ENCODE measurements at places on chromosomes 5 and 9. TPM values are rescaled to one million over a fixed set of nuclear protein-coding genes. Genes with fewer than 3 reads are reported as not detected.

DNA sequence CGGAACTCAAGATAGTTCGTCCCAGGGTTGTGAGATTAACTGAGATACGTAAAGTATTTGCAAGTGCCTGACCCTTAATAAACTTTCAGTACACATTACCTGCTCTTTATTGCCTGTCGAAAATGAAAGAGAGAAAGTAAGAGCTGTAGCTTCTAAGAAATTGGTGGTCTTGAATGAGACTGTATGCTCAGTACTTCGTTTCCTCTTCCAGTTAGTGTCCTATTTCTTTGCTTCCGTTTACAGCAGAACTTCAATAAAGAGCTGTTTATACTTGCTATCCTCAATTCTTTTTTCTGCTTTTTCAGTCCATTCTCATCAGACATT lies 534 bp downstream of the SRFBP1 start:
- peak; percentile 42 for DNase-seq

- DNase-seq: no peak
Measured at GRCh38 chr5:32506799-32507198, 62.3 kb upstream of the ZFR start.

DNA sequence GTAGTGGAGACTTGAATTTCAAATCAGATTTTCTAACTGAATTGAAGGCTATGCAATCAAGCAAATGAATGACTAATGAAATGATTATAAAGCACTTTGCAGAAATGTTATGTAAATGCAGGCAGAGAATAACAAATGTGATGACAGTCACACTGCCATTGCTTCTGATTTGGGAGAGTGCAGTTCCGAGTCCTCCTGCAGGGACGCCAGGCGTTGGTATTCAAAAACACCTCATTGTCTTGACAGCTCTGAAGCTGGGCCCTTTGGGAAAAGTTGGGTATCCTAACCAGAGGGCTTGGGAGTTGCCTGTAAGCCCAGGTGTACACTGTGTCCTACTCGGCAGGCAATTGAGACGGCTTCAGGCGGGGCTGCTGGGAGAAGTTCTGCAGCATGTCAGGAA lies 57.9 kb downstream of the C5orf15 start:
- no peak for DNase-seq

OR2K2 gene
- polyA plus RNA-seq: not detected

SPINK4 gene
- not detected for polyA plus RNA-seq
